Stimulated activated CD8-positive, alpha-beta memory T cell treated with anti-CD3 and anti-CD28 coated beads, Interleukin-4, amount 100 ng/mL, for 4 hours (primary cell): ENCODE measurements at places on chromosomes 13 and 19.
A peak's percentile ranks its signal among the peaks of the same experiment; 100 is the strongest.

DNA sequence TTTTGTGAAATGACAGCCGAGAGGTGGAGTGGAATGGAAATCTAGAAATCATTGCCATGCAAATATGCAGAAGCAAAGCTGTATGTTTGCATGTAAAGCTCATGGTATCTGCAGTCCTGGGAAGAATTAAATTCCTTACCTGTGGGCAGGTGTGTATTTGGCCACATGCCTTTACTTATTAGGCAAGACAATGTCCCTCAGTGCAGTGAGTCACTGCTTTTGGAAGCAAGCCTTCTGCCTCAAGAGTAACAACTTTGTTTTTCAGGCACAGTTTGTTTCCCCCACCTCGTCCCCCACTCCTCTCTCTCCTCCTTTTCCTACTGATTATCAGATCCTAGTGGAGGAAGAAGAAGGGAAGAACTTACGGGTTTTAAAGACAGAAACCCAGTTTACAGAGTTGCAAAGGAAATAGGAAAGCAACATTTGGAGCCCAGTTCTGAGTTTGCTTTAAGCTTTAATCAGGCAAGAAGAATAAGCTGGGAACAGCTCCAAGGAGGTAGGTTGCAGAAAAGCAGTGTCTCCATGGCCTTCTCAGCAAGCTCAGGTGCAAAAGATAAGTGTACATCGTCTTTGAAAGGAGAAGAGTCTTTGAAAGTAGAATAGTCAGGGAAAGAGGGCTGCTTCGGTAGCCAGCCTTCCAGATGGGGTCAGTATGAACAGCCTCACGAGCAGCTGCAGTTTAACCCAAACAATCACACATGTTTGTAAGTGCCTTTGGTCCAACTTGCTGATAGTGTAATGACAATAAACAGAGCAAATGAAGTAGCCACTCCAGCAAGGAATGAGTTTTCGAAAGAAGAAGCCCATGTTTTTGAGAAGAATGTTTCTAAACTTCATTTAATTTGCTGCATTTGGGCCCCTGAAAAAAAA lies 190.1 kb downstream of the KLF5 start:
- no peak for DNase-seq

- DNase-seq: no peak
Observed at GRCh38 chr19:49201042-49201441, 43.5 kb downstream of the TRPM4 start.

DNA sequence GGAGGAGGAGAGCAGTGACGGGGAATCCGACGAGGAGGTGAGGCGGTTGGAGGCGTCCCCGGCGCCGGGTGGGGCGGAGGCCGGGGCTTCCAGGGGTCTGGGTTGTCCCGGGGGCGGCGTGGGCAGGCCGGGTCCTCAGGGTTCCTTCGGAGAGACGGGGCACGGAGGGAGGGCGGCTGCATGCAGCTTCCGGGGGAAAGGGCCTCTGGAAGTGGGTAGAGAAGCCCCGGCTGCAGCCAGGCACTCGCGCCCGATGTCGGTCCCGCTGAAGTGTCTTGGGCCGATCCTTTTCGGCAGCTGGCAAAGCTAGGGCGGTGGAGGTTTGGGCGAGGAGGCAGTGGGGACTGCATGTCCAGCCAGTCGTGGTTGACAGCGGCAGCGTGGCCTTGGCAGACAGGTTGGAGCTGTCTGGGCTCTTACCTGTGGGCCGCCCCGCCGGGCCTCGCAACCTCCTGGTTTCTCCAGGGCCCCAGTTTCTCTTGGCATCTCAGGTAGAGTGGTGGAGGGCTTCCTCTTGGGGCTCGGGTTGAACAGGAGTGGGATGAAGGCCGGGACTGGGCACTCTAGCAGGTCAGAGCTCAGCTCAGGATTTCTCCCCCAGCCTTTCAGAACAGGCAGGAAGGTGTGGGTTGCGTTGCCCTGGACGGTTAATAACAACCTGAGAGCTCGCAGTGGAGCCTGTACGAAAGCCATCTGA lies 690 bp downstream of the KMT2B start:
- DNase-seq: peak; percentile 57

- no peak for DNase-seq
Observed at GRCh38 chr13:48859272-48860105, 116.2 kb upstream of the FNDC3A start.

DNA sequence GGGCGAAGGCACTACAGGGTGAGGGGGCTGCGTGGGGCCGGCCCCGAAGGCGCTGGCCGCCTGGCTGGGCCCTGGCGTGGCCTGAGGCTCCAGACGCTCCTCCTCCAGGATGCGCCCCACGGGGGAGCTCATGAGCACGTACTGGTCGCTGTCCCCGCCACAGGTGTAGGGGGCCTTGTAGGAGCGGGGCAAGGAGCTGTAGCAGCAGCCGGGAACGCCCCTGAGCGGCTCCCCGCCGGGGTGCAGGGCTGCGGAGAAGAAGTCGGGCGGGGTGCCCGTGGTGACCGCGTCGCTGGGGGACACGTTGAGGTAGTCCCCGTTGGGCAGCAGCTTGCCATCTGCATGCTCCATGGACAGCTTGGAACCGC lies 3.0 kb downstream of the IRS2 start:
- DNase-seq: no peak

DNA sequence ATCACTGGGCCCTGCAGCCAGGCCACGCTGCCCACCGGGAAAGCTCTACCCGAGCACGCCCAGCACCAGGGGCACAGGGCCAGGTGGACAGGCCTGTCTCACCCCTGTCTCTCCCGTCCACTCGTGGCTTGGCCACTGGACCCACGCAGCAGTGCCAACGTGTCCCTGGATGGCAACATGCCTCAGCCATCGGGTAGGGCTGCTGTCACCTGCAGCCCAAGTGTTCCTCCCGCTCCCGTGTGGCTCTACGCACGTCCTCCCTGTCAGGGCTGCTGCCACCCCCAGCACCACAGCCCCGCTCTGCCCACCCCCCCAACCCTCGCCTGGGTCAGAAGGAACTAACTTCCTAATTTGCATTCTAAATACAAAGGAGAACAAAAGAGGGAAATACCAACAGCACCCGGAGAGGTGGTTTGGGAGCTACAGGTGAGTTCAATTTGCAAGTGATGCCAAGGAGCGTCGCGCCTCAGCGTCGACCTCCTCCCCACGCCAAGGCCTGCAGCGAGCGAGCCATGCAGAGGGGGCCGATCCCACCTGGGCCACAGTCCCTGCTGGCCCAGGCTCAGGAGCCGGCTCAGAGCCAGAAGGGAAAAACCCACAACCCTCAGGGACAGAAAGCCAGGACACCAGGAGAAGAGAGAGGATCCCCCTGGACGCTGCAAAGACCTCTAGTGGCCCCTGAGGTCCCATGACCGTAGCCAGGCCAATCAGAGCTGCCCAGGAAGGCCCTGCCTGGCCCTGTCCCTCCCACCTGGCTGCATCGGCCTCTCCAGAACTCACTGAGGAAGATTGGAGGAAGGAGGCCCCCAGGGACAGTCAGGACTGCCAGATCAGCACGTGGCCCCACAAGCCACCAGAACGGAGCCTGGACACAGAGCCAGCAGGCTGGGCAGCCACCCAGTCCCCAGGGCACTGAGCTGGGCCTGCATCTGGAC lies 128.4 kb upstream of the SPACA7 start:
- no peak for DNase-seq

GRCh38 chr13:110431425-110432294 lies 124.6 kb downstream of the COL4A2 start:
- DNase-seq: no peak

DNA sequence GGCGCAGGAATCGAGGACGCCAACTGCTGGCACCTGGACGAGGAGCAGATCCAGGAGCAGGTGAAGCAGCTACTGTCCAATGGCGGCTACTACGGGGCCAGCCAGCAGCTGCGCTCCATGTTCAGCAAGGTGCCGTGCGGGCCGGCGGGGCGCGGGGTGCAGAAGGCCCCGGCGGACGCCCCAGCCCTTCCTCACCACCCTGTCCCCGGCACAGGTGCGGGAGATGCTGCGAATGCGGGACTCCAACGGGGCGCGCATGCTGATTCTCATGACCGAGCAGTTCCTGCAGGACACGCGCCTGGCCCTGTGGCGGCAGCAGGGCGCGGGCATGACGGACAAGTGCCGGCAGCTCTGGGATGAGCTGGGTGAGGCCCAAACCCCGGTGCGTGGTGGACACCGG lies 13.6 kb downstream of the ZSWIM4 start:
- no peak for DNase-seq

DNA sequence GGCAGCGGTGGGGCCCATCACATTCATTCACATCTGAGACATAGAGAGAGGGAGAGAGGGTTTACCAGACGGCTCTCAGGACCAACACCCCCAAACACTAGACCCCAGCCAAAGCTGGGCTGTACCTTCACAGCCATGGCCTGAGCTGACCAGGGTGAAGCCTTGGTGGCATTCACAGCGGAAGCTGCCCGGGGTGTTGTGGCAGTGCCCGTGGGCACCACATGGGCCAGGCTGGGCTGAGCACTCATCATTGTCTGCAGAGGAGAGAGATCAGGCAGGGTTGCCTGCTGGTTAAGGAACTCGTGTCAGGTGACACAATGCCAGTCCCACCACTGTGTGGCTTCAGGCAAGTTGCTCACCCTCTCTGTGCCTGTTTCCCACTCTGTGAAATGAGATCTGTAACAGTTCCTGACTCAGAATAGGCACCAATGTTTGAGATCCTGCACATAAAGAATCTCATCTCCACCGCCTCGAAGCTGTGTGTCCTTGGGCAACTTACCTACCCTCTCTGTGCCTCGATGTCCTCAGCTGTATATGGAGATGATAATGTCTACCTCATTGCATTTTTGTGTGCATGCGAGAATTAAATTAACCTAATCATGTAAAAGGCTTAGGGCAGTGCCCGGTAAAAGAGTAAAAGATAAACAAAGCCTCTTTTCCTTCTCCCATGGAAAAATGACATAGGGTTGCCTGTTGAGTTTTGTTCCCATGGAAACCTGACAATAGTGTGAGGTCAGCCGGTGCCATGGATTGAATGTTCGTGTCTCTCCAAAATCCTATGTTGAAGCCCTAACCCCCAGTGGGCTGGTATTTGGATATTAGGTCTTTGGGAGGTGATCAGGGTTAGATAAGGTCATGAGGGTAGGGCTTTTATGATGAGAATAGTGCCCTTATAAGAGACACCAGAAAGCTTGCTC lies 22.9 kb downstream of the CCL25 start:
- no peak for DNase-seq

DNA sequence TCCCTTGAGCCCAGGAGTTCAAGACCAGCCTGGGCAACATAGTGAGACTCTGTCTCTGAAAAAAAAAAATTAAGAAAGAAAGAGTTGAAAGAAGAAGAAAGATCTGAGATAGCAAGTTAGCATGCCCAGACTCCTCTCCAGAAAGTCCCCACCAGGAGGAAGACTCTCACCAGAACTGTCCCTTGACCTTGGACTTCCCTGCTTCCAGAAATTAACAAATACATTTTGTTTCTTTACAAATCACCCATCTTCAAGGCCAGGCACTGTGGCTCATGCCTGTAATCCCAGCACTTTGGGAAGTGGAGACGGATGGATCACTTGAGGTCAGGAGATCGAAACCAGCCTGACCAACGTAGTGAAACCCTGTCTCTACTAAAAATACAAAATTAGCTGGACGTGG lies 44.3 kb upstream of the KLF2 start:
- DNase-seq: no peak

DNA sequence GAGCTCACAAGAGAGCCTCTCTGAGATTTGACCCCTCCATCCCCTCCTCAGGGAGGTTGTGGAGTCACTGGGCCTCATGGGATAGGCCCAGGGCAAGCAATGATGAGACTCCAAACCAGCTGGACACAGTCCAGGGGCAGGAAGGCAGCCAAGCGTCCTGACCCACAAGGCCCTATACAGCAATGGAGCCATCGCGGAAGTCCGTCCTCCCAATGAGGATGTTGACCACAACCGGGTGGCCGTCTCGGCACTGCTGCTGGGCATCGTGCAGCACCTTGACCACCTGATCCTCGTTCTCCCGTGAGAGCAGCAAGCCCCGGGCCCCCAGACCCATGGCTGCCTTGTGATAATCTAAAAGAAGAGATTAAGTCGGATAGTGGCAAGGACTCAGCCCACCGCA lies 7.9 kb downstream of the SYDE1 start:
- no peak for DNase-seq

DNA sequence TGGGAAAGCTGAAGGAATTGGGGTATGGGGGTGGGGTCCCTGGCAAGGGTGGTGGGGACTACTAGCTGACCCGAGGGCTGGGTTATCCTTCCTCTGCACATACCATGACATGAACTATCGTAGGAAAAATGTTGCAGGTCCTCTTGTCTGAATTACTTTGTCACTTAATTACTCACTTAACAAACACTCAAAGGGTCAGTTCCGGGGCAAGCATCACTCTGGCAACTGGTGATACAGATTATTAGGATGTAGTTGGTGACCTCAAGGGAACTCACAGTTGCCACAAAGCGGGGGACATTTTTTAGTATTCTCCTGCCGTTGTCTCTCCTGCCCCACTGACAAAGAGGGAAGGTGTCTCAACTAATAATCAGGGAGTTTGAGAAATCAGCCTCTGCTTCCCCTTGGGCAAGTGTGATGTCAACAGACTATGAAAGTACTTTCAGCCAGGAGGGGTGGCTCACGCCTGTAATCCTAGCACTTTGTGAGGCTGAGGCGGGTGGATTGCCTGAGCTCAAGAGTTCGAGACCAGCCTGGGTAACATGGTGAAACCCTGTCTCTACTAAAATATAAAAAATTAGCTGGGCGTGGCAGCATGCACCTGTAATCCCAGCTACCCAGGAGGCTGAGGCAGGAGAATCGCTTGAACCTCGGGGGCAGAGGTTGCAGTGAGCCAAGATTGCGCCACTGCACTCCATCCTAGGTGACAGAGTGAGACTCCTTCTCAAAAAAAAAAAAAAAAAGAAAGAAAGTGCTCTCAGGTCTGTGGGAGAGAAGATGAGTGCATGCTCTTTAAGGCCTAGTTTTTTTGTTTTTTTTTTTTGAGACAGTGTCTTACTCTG lies 10.3 kb downstream of the DNAJB1 start:
- DNase-seq: no peak

DNA sequence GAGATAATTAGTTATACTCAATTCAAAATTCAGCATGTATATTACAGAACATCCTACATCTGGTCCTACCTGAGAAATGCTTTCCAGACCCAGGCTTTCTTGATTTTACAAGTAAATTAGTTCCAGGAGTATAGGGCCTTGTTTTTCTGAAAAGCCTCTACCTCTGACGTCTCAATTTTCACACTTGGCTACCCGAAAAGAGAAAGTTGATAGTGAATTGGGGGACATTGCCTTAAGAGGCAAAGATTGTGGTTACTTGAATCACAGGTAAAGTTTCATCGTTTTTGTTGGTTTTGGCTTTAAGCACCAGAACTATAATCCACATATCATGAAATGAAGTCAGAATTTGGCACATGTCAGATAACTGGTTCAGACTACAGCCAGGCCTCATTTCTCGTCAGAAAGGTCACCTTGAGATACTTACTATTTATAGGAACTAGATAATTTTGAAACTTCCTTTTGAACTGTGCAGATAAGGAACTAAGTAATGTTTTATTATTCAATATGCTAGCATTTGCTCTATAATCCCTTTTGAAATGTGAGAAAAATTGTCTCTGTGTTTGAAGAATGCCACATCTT lies 30.8 kb downstream of the FAM124A start:
- no peak for DNase-seq

DNA sequence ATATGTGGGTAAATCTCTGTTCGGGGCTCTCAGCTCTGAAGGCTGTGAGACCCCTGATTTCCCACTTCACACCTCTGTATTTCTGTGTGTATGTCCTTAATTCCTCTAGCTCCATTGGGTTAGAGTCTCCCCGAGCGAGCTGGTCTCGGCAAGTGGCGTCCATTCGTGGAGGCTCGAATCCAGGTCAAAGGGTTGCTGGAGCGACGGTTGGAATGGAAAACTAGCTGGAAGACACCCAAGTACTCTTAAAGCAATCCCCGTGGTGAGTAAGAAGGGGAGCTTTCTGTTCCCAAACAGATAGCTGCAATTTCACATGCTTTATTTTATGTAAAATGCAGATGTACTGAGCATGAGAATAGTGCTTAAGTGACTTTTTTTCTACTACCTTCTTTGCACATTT lies 277.5 kb upstream of the SGCG start:
- DNase-seq: no peak
